Esophagus muscularis mucosa (tissue), 4 donors: ENCODE measurements at places on chromosomes 2 and 18. TPM values are rescaled to one million over a fixed set of nuclear protein-coding genes. Genes with fewer than 3 reads are reported as not detected.

DNA sequence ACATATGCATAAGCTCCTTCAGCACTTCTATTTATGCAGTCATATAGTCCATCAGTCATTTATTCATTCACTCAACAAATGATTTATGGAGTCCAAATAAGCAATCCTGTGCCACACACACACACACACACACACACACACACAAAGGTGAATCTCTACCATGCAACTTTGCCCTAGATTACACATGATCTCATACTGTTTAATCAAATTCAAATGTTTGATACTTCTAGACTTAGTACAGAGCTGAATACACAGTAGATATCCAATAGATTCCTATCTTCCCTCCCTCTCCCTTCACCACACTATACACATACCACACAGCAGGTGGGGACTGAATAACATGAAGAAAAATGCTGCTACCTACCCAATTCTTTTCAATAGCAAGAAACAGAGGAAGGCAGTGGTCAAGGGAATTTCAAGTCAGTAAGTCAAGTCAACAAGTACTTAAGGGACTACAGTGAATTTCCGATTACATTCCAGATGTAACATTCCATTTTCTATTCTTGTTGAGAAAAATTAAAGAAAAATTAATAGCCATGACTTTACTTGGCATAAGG is 65.4 kb downstream of the EPG5 start:
- no peak overlapping the region for H3K4me3 ChIP-seq
- peaks cover 18% of the 10 kb centered on the region for H3K4me1 ChIP-seq
- H3K27me3 ChIP-seq = no peaks in the 10 kb centered on the region
- H3K27ac ChIP-seq = no peak overlapping the region
- no peak for DNase-seq

DNA sequence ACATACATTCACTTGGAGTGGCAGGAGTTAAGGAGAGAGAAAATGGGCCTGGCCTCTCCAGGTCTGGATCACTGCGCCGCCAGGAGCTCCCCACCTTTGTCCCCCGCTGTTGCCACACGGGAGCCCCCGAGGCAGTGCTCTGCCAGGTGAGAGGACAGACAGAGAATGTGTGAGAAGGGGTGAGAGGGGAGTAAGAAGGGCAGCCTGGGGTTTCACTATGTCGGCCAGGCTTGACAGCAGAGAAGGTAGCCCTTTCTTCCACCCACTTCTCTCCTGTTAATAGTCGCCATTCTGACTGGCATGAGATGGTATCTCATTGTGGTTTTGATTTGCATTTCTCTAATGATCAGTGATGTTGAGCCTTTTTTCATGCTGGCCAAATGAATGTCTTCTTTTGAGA is 26.2 kb upstream of the ARHGEF4 start:
- H3K27me3 ChIP-seq = no peaks in the 10 kb centered on the region
- H3K27ac ChIP-seq = no peak overlapping the region
- no peaks in the 10 kb centered on the region for H3K4me1 ChIP-seq
- DNase-seq = no peak
- no peak overlapping the region for H3K4me3 ChIP-seq

DNA sequence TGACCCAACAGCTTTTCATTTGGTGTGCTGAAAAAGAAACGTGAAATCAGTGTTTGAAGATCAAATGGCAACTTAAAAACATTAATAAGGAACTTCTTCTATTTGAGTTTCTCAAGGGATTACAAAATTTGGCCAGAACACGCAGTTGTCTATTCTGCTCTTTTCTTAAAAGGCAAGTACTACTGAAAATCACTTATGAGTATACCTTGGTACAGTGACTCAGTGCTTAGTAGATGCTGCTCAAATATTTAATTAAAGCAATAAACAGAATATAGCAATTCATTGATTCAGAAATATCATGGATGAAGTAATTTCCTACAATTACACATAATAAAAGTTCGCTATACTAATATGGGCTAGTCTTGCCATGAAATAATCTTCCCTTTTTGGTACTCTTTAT is 38.2 kb upstream of the MCM6 start:
- H3K4me3 ChIP-seq = no peak overlapping the region
- H3K27me3 ChIP-seq = no peaks in the 10 kb centered on the region
- H3K4me1 ChIP-seq = no peaks in the 10 kb centered on the region
- H3K36me3 ChIP-seq = peaks cover 4% of the 10 kb centered on the region

- H3K27ac ChIP-seq = no peak overlapping the region
- H3K27me3 ChIP-seq = no peaks in the 10 kb centered on the region
- no peak for DNase-seq
- peaks cover 4% of the 10 kb centered on the region for H3K4me1 ChIP-seq
- H3K36me3 ChIP-seq = no peaks in the 10 kb centered on the region
- no peak overlapping the region for H3K4me3 ChIP-seq
Measured at GRCh38 chr18:61335684-61336555, 2.7 kb downstream of the CDH20 start.

- H3K4me3 ChIP-seq = no peak overlapping the region
- H3K27ac ChIP-seq = no peak overlapping the region
- H3K27me3 ChIP-seq = no peaks in the 10 kb centered on the region
Measured at GRCh38 chr2:58202404-58202803, 38.7 kb downstream of the FANCL start.

DNA sequence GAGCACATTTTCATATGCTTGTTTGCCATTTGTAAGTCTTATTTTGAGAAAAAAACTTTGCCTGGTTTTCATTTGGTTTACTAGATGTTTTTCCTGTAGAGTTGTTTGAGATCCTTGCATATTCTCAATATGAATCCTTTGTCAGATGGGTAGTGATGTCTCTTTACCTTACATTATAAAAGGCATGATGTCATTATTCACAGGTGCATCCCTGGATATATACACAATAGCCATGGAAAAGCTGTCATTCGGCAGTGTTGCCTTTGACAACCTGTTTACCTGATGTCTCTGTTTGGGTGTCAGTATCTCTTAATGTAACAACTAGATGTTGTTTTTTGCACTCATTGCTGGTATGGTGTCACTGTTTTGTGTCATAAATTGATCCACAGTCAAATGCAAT is 58.8 kb upstream of the MAL start:
- no peak overlapping the region for H3K27ac ChIP-seq
- H3K27me3 ChIP-seq = peaks cover 3% of the 10 kb centered on the region
- no peak for DNase-seq
- no peak overlapping the region for H3K4me3 ChIP-seq
- H3K36me3 ChIP-seq = no peaks in the 10 kb centered on the region
- H3K4me1 ChIP-seq = no peaks in the 10 kb centered on the region

GRCh38 chr2:233209117-233209532 is 42.3 kb upstream of the ATG16L1 start:
- DNase-seq = no peak
- no peak overlapping the region for H3K4me3 ChIP-seq
- peak overlapping the region; percentile 5 for H3K27ac ChIP-seq

GRCh38 chr2:60094450-60094929 is 459.0 kb downstream of the BCL11A start:
- H3K27me3 ChIP-seq = no peaks in the 10 kb centered on the region
- DNase-seq = no peak
- no peaks in the 10 kb centered on the region for H3K36me3 ChIP-seq
- H3K4me3 ChIP-seq = no peak overlapping the region
- H3K27ac ChIP-seq = no peak overlapping the region
- no peaks in the 10 kb centered on the region for H3K4me1 ChIP-seq

DNA sequence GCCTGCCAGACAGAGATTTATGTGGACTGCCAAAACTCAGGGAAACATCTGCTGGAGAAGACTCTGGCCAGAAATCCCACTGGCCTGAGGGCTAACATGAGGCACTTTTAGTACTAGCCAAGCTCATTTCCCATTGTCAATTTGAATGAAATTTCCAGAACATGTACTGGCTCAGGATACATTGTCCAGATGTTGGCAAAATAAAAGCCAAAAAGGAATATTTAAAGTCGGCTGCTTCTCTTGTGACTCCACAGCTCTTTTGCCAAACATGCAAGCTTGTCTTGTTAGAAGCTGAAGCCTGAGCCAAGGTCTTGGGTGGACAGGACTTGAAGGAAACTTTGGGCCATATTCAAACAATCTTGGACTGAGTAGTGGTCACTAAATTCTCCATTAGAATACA is 215.5 kb downstream of the NCKAP5 start:
- no peaks in the 10 kb centered on the region for H3K4me1 ChIP-seq
- H3K36me3 ChIP-seq = no peaks in the 10 kb centered on the region
- no peaks in the 10 kb centered on the region for H3K27me3 ChIP-seq
- no peak for DNase-seq
- H3K27ac ChIP-seq = no peak overlapping the region

DNA sequence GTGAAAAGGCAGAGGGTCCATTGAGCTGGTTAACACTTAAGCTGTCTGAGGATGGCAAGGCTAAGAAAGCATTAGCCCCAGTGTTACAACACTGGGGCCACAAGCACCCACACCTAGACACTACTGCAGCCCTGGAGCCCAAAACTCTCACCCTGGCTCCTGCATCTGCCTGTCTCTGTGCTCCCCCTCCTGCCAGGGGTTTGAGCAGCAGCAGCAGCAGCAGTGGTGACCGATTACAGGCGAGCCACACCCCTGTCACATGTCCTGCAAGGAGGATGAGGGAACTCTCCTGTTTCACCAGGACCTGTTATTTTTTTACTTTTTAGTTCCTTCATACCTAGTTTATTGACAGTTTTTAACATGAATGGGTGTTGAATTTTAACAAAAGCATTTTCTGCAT is 326.7 kb upstream of the MAP2 start:
- H3K4me1 ChIP-seq = no peaks in the 10 kb centered on the region
- H3K36me3 ChIP-seq = no peaks in the 10 kb centered on the region
- no peak for DNase-seq
- H3K27me3 ChIP-seq = no peaks in the 10 kb centered on the region
- no peak overlapping the region for H3K27ac ChIP-seq

DNA sequence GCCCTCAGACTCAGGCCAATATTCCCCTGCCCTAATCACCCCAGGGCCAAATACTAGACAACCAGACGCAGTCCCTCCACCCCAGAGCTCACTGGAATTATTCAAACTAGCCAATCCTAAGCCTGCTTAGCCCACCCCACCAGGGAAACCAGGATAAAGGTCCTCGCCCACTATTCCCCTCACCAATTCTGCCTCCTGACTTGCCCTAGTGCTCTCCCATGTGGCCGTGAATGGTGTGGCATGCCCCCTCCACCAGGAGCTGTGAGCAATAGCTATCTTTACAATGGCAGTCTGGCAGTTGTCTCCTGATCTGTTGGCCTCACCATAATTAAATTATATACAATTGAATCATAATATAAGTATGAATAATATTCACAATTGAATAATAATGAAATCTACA is 42.3 kb downstream of the FAM124B start:
- peak; percentile 50 for DNase-seq
- H3K27me3 ChIP-seq = no peaks in the 10 kb centered on the region
- H3K4me1 ChIP-seq = no peaks in the 10 kb centered on the region
- no peak overlapping the region for H3K4me3 ChIP-seq
- H3K36me3 ChIP-seq = no peaks in the 10 kb centered on the region

GRCh38 chr2:65300134-65300760 is 72.6 kb downstream of the ACTR2 start:
- H3K27me3 ChIP-seq = no peaks in the 10 kb centered on the region
- peak overlapping the region; percentile 78 for H3K27ac ChIP-seq
- peak overlapping the region; percentile 7 for H3K4me3 ChIP-seq
- H3K36me3 ChIP-seq = no peaks in the 10 kb centered on the region
- DNase-seq = peak; percentile 97
- H3K4me1 ChIP-seq = peaks cover 36% of the 10 kb centered on the region

GRCh38 chr2:46239175-46239846 is 57.9 kb upstream of the EPAS1 start:
- H3K4me1 ChIP-seq = no peaks in the 10 kb centered on the region
- no peaks in the 10 kb centered on the region for H3K36me3 ChIP-seq
- H3K4me3 ChIP-seq = no peak overlapping the region
- H3K27me3 ChIP-seq = no peaks in the 10 kb centered on the region
- H3K27ac ChIP-seq = no peak overlapping the region

- no peak overlapping the region for H3K4me3 ChIP-seq
- H3K27me3 ChIP-seq = no peaks in the 10 kb centered on the region
- no peaks in the 10 kb centered on the region for H3K36me3 ChIP-seq
- no peak overlapping the region for H3K27ac ChIP-seq
- peak; percentile 45 for DNase-seq
Measured at GRCh38 chr2:197251576-197251975, 59.0 kb downstream of the ANKRD44 start.

Gene SOCS6
- total RNA-seq = 19.1 TPM

Gene MERTK
- 20.7 TPM for total RNA-seq

Gene DTNA
- 264 TPM for total RNA-seq

Gene RAX
- total RNA-seq = not detected

Gene CTAGE1
- total RNA-seq = not detected
